NCI-H2171 treated with DMSO at 0.1 percent for 48 hours (cell line): ENCODE measurements at places on chromosomes 5 and 9.

- no peak for DNase-seq
These were observed 24.6 kb downstream of the SSBP2 start for GRCh38 chr5:81726297-81726696.

DNA sequence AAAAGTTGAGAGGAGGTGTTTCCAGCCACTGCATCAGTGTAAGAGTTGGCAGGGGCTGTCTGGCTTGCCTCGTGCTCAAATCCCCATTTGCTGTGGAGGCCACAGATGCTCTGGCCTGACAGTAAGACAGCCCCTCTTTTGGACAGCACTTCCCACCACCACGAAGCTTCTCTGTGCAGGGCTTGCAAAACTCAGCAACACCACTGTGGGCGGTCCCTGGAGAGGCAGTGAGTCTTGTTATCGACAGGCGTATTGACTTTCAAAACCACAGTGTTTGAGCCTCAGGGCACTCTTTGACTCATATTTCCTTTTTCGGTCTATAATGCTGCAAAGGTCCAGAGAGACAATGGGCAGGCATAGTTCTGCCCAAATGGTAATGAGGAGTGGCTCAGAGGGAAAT, 539.5 kb downstream of the EBF1 start:
- no peak for DNase-seq

DNA sequence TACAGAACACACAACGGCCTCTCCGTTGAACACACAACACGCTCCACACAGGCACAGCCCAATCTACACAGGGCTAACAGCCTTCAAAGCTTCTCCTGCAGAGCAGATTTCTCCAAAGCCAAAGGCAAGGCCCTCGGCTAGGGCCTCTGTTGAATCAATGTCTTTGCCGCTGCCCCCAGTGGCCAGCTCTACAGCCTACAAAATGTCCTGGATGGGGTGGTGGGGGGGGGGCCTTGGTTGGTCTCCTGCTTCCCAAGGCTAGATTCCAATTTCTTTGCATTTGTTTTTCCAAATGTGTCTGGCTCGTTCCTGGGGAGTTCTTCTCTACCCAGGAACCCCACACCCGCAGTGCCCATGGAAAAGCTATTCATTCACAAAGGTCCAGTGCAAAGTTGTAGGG, 167.2 kb downstream of the PAX5 start:
- DNase-seq: no peak

GRCh38 chr9:134562146-134562849, 79.3 kb upstream of the COL5A1 start:
- no peak for DNase-seq

- DNase-seq: no peak
These were observed 41.8 kb upstream of the NEK6 start for GRCh38 chr9:124215956-124216355.
